Calu3 (cell line): ENCODE measurements at places on chromosomes 2 and 18. TPM values are rescaled to one million over a fixed set of nuclear protein-coding genes. Genes with fewer than 3 reads are reported as not detected.

Gene PROM2
- 24.7 and 29.9 TPM in 2 replicates for total RNA-seq

Gene PCARE
- total RNA-seq = not detected in 2 replicates

Gene MAL
- not detected in 2 replicates for total RNA-seq

Gene COLEC12
- not detected in 2 replicates for total RNA-seq

Gene CCDC141
- 0.07 and 0.34 TPM in 2 replicates for total RNA-seq

Gene SIX3
- total RNA-seq = not detected in 2 replicates

DNA sequence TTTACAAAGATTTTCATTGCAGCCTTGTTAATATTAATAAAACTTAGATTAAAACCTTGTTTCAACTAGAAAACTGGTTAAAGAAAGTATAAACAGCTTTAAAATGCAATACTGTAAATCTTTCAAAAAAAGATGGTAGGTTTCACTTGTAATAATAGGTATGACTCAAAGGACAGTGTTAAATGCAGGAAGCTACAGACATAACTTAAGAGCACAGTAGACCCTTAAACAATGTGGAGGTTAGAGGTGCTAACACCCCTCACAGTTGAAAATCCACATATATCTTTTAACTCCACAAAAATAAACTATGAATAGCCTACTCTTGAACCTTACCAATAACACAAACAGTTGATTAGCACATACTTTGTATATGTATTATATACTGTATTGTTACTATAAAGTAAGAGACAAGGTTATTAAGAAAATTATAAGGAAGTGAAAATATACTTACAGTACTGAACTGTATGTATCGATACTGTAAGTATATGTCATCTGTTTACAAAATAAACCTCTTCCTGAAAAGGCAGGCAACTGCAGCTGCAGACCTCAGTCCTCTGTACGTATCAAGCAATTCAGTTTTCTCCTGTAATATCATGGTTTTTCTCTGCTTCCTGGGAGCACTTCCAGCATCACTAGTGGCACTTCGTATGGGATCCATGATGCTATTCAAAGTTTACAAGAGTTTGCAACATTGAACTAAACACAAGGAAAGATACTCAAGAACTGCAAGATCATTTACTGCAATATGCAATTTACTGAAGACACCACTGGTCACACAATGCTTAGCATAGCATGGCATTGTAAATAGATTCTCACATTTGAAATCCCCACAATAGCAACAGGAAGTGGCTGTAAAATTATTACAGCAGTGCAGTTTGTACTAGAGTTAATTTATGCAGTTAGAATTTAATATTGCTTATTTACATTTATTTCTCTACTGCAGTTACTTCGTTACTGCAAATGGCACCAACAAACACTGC lies 610.5 kb upstream of the LRRTM4 start:
- DNase-seq = no peak

DNA sequence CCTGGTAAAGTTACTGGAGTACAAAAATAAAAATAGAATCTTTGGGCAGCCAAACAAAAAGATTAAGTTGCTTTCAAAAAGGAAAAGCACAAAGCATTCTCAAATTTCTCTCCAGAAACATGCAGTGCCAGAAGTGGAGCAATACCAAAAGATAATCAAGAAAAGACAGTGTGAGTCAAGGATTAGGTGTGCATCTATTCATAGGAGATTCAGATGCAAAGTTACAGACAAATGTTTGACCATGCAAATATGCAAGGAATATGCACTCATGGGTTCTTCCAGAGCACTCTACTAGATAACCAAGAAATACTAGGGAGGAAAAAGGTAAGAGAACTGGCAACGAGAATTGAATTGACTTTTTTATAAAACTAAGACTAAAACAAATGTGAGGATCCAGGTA lies 51.8 kb upstream of the CDH20 start:
- DNase-seq = no peak

- DNase-seq = no peak
These were observed 345.7 kb upstream of the SPRED2 start for GRCh38 chr2:65778137-65778536.

DNA sequence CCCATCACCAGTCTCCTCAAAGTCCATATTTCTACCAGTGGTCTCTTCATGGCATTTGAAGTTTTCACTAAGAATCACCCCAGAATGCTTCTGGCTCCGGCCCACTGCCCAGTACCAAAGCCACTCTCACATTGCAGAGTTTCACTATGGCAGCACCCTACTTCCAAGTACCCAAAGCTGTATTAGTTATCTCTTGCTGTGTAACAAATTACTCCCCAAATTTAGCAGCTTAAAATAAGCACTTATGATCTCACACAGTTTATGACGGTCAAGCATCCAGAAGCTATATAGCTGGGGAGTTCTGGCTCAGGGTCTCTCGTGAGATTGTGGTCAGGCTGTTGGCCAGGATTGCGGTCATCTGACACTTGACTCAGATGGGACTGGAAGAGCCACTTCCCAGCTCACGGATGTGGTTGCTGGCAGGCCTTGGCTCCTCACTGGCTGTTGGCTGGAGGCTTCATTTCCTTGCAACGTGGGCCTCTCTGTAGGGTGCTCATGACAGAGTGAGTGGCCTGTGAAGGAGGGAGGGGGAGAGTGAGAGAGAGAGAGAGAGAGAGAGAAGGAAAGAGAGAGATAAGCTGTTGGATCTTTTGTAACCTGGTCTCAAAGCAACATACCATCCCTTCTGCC lies 189.5 kb downstream of the CTIF start:
- no peak for DNase-seq

- no peak for DNase-seq
These were observed 197.2 kb downstream of the HDAC4 start for GRCh38 chr2:239203443-239204135.

DNA sequence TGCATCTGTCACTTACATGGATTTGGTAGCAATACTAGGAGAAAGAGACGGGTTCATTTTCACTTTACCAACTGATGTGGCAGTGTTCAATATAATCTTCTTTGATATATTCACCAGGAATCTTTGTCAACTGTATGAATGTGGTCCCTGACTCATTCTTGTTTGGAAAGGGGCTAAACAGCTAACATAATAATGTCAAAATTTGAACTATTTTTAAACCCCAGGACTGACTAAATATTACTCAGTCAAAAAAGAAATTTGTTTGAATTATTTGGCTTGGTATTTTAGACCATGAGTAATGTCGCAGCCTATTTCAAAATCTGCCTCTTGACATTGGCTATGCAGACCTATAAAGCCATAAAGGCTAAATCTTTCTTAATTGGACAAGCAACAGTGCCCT lies 413.7 kb upstream of the RGPD4 start:
- DNase-seq = no peak

GRCh38 chr2:8571301-8571791 lies 110.5 kb upstream of the ID2 start:
- DNase-seq = no peak

DNA sequence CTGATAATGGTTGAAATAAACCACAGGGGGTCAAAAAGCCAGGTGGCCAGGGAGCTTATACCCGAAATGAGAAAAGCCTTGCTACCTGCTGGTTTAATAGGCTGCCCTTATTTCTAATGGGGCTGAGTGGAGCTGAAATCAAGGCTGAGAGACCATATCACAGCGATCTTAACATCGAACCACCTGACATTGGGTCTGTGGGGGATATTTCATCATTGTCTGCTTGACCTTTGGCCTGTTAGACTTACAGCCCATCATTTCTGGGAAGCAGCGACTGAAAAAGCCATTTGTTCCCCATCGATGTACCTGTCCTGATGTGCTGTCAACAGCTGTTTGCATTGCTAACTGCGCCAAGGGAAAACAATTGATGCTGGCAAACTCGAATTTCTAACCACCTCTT lies 199.7 kb upstream of the SLC14A2 start:
- DNase-seq = no peak

DNA sequence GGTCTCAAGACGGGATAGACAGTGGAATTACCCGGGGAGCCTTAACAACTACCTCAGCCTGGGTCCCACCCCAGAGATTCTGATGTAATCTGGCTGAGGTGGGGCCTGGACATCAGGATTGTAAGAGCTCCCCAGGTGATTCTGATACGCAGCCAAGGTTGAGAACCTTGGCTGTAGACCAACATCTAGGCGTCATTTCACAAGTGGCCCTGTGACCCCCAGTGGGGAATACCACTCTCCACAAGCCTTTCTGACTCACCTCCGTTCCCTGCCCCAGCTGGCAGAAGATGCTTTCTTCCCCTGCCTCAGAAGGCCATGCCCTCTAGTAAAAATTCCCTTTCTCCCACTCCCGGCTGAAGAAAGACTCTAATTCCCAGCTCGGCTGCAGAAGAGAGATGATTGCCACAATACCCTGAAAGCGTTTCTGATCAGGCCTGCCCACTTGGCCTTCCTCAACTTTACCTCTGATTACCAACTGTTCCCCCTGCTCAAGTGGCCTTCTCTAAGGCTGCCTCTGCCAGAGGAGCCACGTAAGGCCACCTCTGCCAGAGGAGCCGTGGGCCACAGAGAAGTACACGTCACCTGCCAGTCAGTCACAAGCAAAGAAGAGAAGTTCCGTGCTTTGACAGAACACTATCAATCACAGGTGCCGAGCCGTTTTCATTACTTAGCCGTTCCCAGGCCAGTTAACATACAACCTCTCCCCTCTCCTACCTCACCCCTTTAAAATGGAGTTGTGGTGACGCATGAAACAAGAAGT lies 116.8 kb upstream of the PKDCC start:
- DNase-seq = peak; percentile 55
